GM12878 (cell line): ENCODE measurements at places on chromosomes 4 and X. TPM values are rescaled to one million over a fixed set of nuclear protein-coding genes. Genes with fewer than 3 reads are reported as not detected.

- no peak overlapping the region for H3K27ac ChIP-seq
- H3K36me3 ChIP-seq: no peaks in the 10 kb centered on the region
- no peak for DNase-seq
- peak overlapping the region; percentile 9; the same call in 1 of the 2 replicates for H3K4me3 ChIP-seq
- H3K4me1 ChIP-seq: no peaks in the 10 kb centered on the region
Observed at GRCh38 chrX:155888139-155888538, 7.0 kb downstream of the VAMP7 start.

GRCh38 chrX:139892512-139892911 is 40.3 kb downstream of the ATP11C start:
- H3K27ac ChIP-seq: peak overlapping the region; percentile 78
- H3K4me3 ChIP-seq: peak overlapping the region; percentile 8; the same call in 1 of the 2 replicates
- no peaks in the 10 kb centered on the region for H3K27me3 ChIP-seq
- H3K4me1 ChIP-seq: 0 out of 2 replicates have a peak, but pooled peaks cover 3% of the 10 kb centered on the region
- DNase-seq: peak; percentile 20

DNA sequence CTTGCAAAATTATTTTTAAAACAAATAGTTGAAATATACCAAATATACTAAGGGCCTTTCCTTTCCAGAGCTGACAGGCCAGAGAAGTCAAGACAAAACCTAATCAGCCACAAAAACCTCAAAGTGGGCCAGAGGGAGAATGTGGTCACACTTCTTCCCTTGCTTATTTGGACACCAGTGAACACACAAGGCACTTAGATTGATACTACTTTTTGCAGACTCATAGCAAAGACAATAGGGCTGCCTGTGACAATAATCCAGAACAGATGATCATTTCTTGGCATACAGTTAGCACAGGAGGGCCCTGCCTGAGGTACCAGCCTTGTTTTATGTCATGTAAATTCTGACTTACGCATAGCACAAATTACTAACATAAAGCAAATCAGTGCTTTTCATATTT is 215.7 kb upstream of the NEIL3 start:
- no peak overlapping the region for H3K27ac ChIP-seq
- no peak overlapping the region for H3K4me3 ChIP-seq
- H3K27me3 ChIP-seq: no peaks in the 10 kb centered on the region
- H3K4me1 ChIP-seq: no peaks in the 10 kb centered on the region
- no peaks in the 10 kb centered on the region for H3K36me3 ChIP-seq
- no peak for DNase-seq

DNA sequence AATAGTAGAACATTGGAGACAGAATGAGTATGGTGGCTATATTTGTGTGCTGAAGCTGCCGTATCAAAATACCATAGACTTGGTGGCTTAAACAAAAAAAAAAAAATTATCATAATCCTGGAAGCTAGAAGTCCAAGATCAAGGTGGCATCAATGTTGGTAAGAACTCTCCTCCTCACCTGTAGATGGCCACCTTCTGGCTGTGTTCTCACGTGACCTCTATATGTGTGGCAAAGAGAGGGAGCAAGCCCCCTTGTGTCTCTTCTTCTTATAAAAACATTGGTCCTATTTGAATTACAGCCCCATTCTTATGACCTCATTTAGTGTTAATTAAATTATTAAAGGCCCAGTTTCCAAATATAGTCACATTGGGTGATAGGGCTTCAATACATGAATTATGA is 1640.9 kb upstream of the PCDH7 start:
- no peak overlapping the region for H3K4me3 ChIP-seq
- no peak overlapping the region for H3K27ac ChIP-seq

- no peak for DNase-seq
- H3K36me3 ChIP-seq: no peaks in the 10 kb centered on the region
- H3K4me3 ChIP-seq: no peak overlapping the region
Observed at GRCh38 chrX:74557378-74557777, 57.0 kb downstream of the RLIM start.

- no peak overlapping the region for H3K27ac ChIP-seq
- no peaks in the 10 kb centered on the region for H3K4me1 ChIP-seq
- no peak for DNase-seq
- no peak overlapping the region for H3K4me3 ChIP-seq
Observed at GRCh38 chr4:81913427-81913879, 441.7 kb upstream of the RASGEF1B start.

DNA sequence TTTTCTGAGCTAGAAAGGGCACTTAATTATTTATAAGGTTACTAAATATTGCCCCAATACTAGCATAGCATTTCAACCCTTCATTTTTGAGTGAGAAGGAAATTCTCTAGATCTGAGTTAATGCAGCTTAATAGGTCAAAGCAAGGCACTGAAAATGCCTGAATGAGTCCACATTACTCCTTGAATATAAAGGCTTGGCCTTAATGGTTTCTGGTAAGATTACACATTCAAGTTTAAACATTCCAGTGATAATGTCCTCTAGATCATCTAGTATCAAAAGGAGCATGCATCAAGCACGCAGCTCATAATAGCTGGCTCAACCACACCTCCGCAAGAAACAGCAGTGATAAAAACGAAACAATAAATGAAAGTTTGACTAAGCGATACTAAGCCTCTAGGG is 87.5 kb downstream of the SPANXN3 start:
- H3K36me3 ChIP-seq: no peaks in the 10 kb centered on the region
- DNase-seq: no peak
- H3K27ac ChIP-seq: no peak overlapping the region
- no peaks in the 10 kb centered on the region for H3K27me3 ChIP-seq
- H3K4me3 ChIP-seq: no peak overlapping the region

DNA sequence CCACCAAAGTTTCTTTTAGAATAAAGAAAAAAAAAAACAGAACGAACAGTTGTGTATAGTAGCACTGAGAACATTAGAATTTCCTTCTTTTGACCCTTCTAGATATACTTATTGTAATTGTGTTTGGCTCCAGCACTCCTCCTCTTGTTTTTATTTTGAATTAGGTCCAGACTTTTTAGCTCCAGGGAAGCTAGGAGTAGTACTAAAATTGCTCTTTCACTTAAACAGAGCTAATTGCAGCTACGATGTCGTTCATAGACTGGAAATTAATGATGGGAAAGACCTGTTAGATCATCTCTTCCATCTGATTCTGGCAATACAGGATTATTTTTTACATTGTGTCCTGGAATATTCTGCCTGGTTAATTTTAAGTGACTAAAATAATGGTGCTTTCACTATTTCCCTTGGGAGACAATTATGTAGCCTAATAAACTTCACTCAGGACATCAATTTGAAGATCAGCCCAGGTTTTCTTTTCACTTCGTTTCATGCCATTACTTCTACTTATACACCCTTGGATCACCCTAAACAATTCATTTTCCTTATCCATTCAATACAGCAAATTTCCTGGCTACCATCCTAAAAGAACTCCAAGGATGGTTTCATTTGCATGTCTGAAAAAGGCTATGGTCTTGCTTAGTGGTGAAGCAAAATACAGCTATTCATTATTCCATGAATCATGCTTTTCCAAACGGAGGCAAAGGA is 480.8 kb upstream of the TECRL start:
- H3K4me3 ChIP-seq: no peak overlapping the region
- H3K4me1 ChIP-seq: no peaks in the 10 kb centered on the region
- H3K27me3 ChIP-seq: no peaks in the 10 kb centered on the region
- DNase-seq: no peak
- no peaks in the 10 kb centered on the region for H3K36me3 ChIP-seq
- no peak overlapping the region for H3K27ac ChIP-seq

- H3K36me3 ChIP-seq: no peaks in the 10 kb centered on the region
- no peaks in the 10 kb centered on the region for H3K27me3 ChIP-seq
- H3K4me1 ChIP-seq: peaks cover 12% of the 10 kb centered on the region; the same call in 1 of the 2 replicates
Observed at GRCh38 chr4:184648054-184648312, 1.3 kb downstream of the CASP3 start.

GRCh38 chr4:140122891-140123290 is 31.1 kb downstream of the MAML3 start:
- H3K27ac ChIP-seq: no peak overlapping the region
- H3K27me3 ChIP-seq: no peaks in the 10 kb centered on the region; the same call in none of the 2 replicates
- no peak overlapping the region for H3K4me3 ChIP-seq
- H3K4me1 ChIP-seq: no peaks in the 10 kb centered on the region
- no peaks in the 10 kb centered on the region for H3K36me3 ChIP-seq
- no peak for DNase-seq

DNA sequence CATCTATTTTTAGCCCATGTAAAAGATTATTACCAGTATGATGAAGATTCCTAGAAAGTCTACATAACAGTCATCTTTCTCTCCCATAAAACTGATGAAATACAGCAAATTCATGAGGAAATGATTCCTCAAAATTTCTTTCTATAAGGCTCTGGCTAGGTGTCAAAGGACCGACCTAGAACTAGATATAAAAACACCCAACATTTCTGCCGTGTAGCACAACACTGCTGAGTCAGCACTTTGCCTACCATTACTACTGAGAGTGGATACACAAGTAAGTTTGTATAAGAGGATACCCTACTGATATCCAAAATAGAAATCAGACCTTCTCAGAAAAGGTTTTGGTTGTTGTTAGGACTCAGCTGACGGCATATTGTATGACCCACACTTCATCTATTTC is 24.7 kb downstream of the TMEM47 start:
- no peaks in the 10 kb centered on the region for H3K27me3 ChIP-seq
- no peaks in the 10 kb centered on the region for H3K36me3 ChIP-seq
- no peaks in the 10 kb centered on the region for H3K4me1 ChIP-seq
- no peak overlapping the region for H3K27ac ChIP-seq
- H3K4me3 ChIP-seq: no peak overlapping the region
- no peak for DNase-seq

GRCh38 chr4:4854649-4855295 is 4.7 kb upstream of the MSX1 start:
- peaks cover 8% of the 10 kb centered on the region for H3K27me3 ChIP-seq
- DNase-seq: no peak
- H3K36me3 ChIP-seq: no peaks in the 10 kb centered on the region
- H3K4me1 ChIP-seq: no peaks in the 10 kb centered on the region; the same call in 1 of the 2 replicates

- no peaks in the 10 kb centered on the region for H3K27me3 ChIP-seq
- no peaks in the 10 kb centered on the region for H3K36me3 ChIP-seq
- no peaks in the 10 kb centered on the region for H3K4me1 ChIP-seq
- no peak overlapping the region for H3K27ac ChIP-seq
- no peak overlapping the region for H3K4me3 ChIP-seq
Observed at GRCh38 chr4:46254788-46255187, 130.9 kb upstream of the GABRG1 start.

- no peaks in the 10 kb centered on the region for H3K4me1 ChIP-seq
- H3K27me3 ChIP-seq: no peaks in the 10 kb centered on the region; the same call in 1 of the 2 replicates
- no peak overlapping the region for H3K27ac ChIP-seq
- no peak for DNase-seq
Observed at GRCh38 chrX:10233173-10233572, 76.4 kb downstream of the CLCN4 start.

GRCh38 chrX:67338262-67338661 is 205.6 kb upstream of the AR start:
- H3K36me3 ChIP-seq: no peaks in the 10 kb centered on the region
- H3K4me3 ChIP-seq: no peak overlapping the region
- no peak overlapping the region for H3K27ac ChIP-seq
- DNase-seq: no peak
- no peaks in the 10 kb centered on the region for H3K4me1 ChIP-seq

- H3K4me3 ChIP-seq: no peak overlapping the region
- no peak overlapping the region for H3K27ac ChIP-seq
- DNase-seq: no peak
- H3K36me3 ChIP-seq: no peaks in the 10 kb centered on the region
- H3K4me1 ChIP-seq: no peaks in the 10 kb centered on the region
Observed at GRCh38 chrX:132393992-132394391, 94.8 kb downstream of the MBNL3 start.

- no peak for DNase-seq
- peaks cover 1% of the 10 kb centered on the region for H3K36me3 ChIP-seq
- H3K27ac ChIP-seq: no peak overlapping the region
Observed at GRCh38 chr4:102792361-102792936, 31.7 kb upstream of the MANBA start.

GRCh38 chr4:5973033-5973432 is 45.2 kb downstream of the C4orf50 start:
- H3K27me3 ChIP-seq: no peaks in the 10 kb centered on the region; the same call in 1 of the 2 replicates
- DNase-seq: no peak
- no peaks in the 10 kb centered on the region for H3K4me1 ChIP-seq
- H3K36me3 ChIP-seq: no peaks in the 10 kb centered on the region

DNA sequence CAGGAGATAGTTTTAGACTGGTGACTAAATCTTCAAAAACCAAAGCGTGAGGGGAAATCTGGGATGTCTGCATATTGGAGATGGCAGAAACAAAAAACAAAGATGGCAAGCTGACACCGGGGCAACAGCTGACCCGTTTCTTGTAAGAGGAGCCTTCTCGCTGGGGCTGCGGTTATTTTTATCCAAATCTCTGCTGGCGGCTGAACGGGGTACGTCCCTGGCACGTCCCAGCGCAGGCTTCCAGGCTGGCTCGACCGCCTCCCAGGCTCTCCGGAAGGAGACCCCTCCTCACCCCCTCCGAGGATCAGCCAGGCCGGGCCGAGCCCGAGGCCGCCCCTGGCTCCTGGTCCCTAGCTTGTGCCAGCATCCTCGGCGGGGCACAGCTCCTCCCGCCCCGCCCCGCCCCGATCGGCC is 403 bp downstream of the SGCB start:
- H3K36me3 ChIP-seq: no peaks in the 10 kb centered on the region
- peak overlapping the region; percentile 86 for H3K4me3 ChIP-seq
- peaks cover 5% of the 10 kb centered on the region; the same call in 1 of the 2 replicates for H3K4me1 ChIP-seq
- DNase-seq: no peak

- no peaks in the 10 kb centered on the region for H3K36me3 ChIP-seq
- H3K27me3 ChIP-seq: no peaks in the 10 kb centered on the region
- no peak for DNase-seq
- no peak overlapping the region for H3K4me3 ChIP-seq
- H3K4me1 ChIP-seq: no peaks in the 10 kb centered on the region
- no peak overlapping the region for H3K27ac ChIP-seq
Observed at GRCh38 chrX:43175434-43175833, 397.5 kb upstream of the PPP1R2C start.

- H3K27ac ChIP-seq: no peak overlapping the region
- H3K27me3 ChIP-seq: no peaks in the 10 kb centered on the region
- H3K4me3 ChIP-seq: no peak overlapping the region
- H3K36me3 ChIP-seq: no peaks in the 10 kb centered on the region
Observed at GRCh38 chr4:47698837-47699236, 139.0 kb downstream of the CORIN start.

The CITED1 gene
- polyA plus RNA-seq: not detected in 2 replicates

The PCDH10 gene
- not detected in 2 replicates for polyA plus RNA-seq

The NLRP2B gene
- not detected in 2 replicates for polyA plus RNA-seq

The POF1B gene
- 0.28 and 1.0 TPM in 2 replicates for polyA plus RNA-seq

The P2RY4 gene
- not detected in 2 replicates for polyA plus RNA-seq

The MXRA5 gene
- 0.01 TPM in 2 replicates for polyA plus RNA-seq

The SPACA5 gene
- polyA plus RNA-seq: 0.42 TPM in 1 of 2 replicates, not detected in the other
